ENCODE measurements at places on chromosomes 5 and 9. TPM values are rescaled to one million over a fixed set of nuclear protein-coding genes. Genes with fewer than 3 reads are reported as not detected.

PCDHGC5 gene
- 0.36 TPM for total RNA-seq

TAS2R1 gene
- total RNA-seq: not detected

CXCL14 gene
- not detected for total RNA-seq

OTP gene
- 0.05 TPM for total RNA-seq

HEMGN gene
- total RNA-seq: not detected

KIF4B gene
- 0.10 TPM for total RNA-seq

RIC1 gene
- total RNA-seq: 7.0 TPM

GPX3 gene
- 8.5 TPM for total RNA-seq

NUTM2G gene
- total RNA-seq: not detected

ADRB2 gene
- total RNA-seq: 1.0 TPM

MOB3B gene
- total RNA-seq: 0.03 TPM

Data from Panc1 (cell line).